ENCODE measurements at places on chromosomes 12 and 14.

- no peak for DNase-seq
Observed at GRCh38 chr14:83463500-83464098, 1929.9 kb upstream of the SEL1L start.

- DNase-seq = peak; percentile 72
Observed at GRCh38 chr14:72516936-72517700, 376.8 kb downstream of the DPF3 start.

- peak; percentile 51 for DNase-seq
Observed at GRCh38 chr12:2682296-2683251, 112.2 kb upstream of the FKBP4 start.

DNA sequence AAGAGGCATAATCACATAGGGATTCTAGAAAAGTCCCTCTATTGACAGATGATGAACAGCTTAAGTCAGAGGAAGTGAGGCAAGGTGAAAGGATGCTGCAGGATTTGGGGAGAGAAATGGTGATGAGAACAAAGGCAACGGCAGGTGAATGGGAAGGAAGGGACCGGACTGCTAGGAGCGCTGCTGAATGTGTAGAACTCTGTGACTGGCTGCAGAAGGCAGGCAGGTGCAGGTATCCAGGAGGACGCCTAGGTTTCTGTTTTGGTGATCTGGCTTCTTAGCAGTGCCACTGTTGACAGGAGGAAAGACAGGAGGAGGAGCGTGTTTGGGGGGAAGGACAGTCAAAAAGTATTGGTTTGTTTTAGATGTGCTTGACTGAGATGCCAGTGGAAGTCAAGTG is 58.4 kb upstream of the TTC7B start:
- no peak for DNase-seq

DNA sequence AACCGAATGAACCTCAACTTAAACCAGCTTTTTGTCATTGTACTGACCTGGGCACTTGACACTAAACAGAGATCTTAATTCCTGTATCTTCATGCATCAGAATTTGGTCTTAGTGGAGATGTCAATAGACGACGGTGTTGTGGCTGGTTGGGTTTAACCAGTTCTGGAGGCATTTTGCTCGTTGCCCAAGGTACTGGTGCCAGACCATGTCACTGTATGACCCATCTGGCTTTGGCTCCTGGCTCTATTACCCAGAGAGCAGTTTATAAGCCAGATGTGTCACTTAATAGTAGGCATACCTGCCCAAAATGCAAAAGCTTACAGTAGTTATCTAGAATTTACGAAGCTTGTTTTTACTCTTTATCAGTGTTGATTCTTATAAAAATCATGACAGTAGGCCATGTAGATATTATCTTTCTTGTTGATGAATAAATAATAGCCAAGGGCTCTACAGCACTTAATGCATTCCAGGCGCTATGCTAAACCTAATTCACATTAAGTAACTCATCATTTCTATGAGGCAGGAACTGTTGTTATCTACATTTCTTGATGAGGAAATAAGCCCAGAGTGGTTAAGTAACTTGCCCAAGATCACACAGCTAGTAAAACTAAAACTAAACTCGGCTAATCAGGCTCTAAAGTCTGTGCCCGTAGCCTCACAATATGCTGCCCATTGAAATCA is 179.7 kb upstream of the HIF1A start:
- no peak for DNase-seq

GRCh38 chr12:67991158-67991557 is 1.9 kb downstream of the IFNG-AS1 start:
- peak; percentile 18 for DNase-seq

DNA sequence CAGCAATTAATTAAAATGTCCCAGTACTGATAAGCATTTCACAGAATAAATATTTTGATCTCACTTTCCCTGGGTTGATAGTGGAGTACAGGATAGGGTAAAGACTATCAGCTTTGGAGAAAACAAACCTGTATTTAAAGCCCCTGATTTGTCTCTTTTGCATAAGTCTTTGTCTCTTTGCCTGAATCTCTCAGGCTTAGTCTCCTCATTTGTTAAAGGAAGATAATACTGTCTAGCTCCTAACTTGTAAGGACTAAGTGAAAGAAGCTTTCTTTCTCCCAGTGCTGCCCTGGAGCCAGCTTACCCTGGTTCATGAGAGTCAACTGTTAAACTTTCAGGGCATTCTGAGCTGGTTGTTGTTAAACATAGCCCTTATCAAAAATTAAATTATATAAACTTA is 5.5 kb upstream of the NR1H4 start:
- no peak for DNase-seq

GRCh38 chr14:72611506-72611905 is 282.4 kb downstream of the DPF3 start:
- DNase-seq = no peak

- DNase-seq = no peak
Observed at GRCh38 chr14:76193696-76194095, 42.0 kb downstream of the GPATCH2L start.

DNA sequence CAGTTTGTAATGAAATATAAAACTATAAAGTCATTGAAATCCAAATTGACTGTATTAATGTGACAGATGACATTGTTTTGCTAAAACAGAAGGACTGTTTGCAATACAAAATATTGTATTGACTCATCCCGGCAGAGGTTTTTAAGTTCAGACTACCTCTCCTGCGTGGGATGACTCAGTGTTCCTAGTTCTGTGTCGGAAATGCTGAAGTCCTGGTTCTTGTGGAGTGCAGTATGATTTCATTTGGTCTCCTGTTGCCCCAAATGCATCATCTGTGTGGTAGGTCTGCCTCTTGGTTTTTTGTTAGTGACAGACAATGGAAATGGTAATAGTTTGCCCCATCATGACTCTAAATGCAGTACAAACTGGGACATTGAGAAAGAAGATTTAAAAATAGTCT is 27.8 kb downstream of the PELI2 start:
- DNase-seq = no peak

GRCh38 chr12:26576266-26576665 is 256.7 kb downstream of the ITPR2 start:
- DNase-seq = no peak

GRCh38 chr14:101001311-101002069 is 98.0 kb upstream of the RTL1 start:
- DNase-seq = no peak

DNA sequence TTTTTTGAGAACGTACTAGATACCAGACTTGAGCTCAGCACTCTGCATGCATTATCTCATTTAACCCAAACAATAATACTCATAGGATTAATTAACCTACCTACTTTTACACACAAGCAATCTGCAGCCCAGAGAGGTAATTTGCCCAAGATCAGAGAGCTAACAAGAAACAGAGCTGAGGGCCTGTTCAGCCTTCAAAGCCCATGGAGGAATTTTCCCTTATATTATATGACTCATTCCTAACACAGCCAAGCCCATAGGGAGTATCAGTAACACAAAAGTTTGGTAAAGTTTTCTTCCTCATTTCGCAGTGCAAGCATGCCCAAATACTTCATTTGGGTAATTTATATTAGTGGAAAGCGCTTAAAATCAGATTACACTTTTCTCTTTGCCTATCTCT is 94.7 kb downstream of the GALC start:
- no peak for DNase-seq

DNA sequence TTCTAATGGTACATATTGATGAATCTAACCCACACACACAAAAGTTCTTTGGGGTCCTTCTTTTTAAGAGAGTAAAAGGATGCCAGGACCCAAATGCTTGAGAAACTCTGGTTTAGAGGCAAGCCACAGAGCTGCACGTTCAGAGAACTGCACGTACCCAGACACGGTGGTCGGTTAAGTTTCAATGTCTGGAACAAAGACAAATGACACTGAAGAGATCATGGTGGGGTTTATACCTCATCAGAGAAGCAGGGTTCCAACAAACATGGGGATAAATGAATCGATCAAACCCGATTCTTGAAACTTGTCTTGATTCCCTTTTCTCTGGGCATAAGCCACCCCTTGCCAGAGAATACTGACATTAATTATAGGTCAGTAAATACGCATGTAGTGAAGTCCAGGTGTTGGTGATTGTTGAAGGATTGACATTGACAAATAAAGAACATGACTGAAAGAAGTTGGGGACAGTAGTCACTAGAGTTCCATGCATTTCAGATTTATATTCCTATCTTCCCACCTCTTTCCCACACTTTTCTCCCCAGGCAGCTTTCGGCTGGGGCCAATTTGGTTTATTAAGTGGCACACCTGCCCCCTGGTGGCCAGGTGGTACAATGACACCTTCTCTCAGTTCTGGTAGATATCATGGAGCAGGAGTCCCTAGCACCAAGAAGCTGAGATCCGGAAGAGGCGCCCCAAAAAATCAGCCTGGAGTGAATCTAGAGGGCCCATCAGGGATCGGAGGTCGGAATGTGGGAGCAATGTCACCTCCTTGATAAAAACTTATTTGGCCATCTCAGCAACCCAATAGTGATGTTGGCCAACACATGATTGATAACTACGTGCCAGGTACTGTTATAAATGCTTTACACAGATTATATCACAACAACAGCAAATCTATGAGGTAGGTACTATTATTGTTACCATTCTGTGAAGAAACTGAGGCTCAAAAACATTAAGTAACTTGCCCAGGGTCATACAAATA is 17.8 kb upstream of the HDAC7 start:
- DNase-seq = peak; percentile 65

- DNase-seq = no peak
Observed at GRCh38 chr12:112664569-112664968, 127.0 kb upstream of the RPH3A start.

GRCh38 chr14:65222440-65222858 is 120.1 kb upstream of the MAX start:
- DNase-seq = peak; percentile 48

GRCh38 chr14:96235426-96235825 is 20.6 kb upstream of the BDKRB1 start:
- no peak for DNase-seq

GRCh38 chr12:46410495-46410894 is 37.9 kb upstream of the SLC38A2 start:
- no peak for DNase-seq

GRCh38 chr12:109961201-109961600 is 35.0 kb downstream of the GIT2 start:
- DNase-seq = no peak

- no peak for DNase-seq
Observed at GRCh38 chr12:98417266-98417665, 98.1 kb upstream of the TMPO start.
